ENCODE measurements at places on chromosomes 12 and 14.

- DNase-seq, result no peak
These were observed 9.7 kb upstream of the BHLHE41 start for GRCh38 chr12:26134540-26134939.

DNA sequence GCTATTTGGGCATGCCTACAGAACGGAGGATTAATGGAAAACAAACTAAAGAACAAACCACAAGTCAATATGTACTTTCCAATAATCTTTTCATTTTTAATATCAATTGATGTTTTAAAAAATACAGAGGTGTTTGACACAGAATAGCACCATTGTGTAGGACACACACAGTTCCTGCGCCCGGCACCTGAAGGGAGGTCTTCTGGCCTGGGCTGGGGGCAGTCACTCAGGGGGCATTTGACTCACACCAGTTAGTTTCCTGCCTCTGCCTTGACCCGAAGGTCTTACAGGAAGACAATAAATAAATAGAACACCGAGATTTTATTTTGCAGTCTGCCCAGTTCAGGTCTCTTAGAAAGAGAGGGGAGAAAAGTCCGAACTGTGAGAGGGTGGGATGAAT is 9.5 kb downstream of the TMEM106C start:
- no peak for DNase-seq

DNA sequence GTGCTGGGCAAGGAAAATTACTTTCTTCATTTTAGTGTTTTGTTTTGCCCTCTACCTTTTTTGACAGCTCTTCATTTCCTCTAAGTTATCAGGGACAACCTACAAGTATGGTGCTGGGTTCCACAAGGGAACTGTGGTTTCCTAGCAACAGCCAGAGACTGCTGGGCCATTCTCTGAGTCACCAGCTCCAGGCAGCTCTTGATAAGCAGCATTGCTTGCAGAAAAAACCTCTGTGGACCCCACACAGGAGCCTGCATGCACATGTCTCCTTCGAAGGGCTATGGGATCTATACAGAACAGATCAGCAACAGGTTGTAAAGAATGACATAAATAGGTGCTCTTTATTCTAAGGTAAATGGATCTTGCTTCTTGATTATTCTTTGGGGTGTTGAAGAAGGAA is 81.0 kb upstream of the CCDC196 start:
- peak; percentile 55 for DNase-seq

- peak; percentile 89 for DNase-seq
These were observed at the start of gene ERBB3 for GRCh38 chr12:56079723-56080555. Gene ERBB3 (plus strand): TSS chr12:56080165. CDS start chr12:56080301, 136 bp downstream.

GRCh38 chr12:18629916-18630315 is 107.9 kb downstream of the PLCZ1 start:
- DNase-seq, result no peak

- no peak for DNase-seq
These were observed 14.4 kb upstream of the NTF3 start for GRCh38 chr12:5417500-5417899.

- no peak for DNase-seq
These were observed 214.1 kb upstream of the FLRT2 start for GRCh38 chr14:85315733-85316290.

- DNase-seq, result peak; percentile 68
These were observed 10.0 kb upstream of the KRT86 start for GRCh38 chr12:52264435-52264825.

GRCh38 chr12:23944067-23944466 is 5.4 kb downstream of the SOX5 start:
- DNase-seq, result peak; percentile 44

- peak; percentile 81 for DNase-seq
These were observed 43.6 kb upstream of the DDX11 start for GRCh38 chr12:31029916-31030562.

GRCh38 chr14:57362361-57362760 is 28.0 kb upstream of the NAA30 start:
- DNase-seq, result no peak

DNA sequence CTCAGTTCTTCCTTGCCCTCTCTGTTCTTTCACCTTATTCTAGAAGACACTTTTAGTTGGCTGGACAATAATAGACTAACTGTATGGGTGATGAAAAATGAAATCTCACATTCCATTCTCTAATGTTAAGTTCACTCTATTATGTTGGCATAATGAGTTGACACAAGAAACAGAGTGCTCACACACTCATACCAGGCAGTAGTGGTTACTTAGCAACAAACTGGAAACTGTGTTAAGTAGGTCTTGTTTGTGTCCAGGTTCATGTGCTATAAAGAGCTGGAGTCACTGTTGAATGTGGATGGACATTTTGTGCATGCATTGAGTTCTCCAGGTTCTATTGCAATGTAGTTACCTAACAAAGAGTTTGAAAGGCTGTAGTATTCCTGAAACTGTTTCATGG is 16.9 kb upstream of the PPP4R4 start:
- no peak for DNase-seq

- DNase-seq, result no peak
These were observed 11.5 kb downstream of the SPTSSA start for GRCh38 chr14:34450542-34450915.

- no peak for DNase-seq
These were observed 649.0 kb upstream of the TBX3 start for GRCh38 chr12:115332945-115333344.

GRCh38 chr12:6752921-6753771 is at the start of gene MLF2:
Gene MLF2 (minus strand): TSS chr12:6753141. CDS start chr12:6752334, 807 bp downstream.
- DNase-seq, result peak; percentile 99

GRCh38 chr14:70029296-70030132 is 150.3 kb downstream of the SMOC1 start:
- no peak for DNase-seq

GRCh38 chr14:103581954-103582703 is 19.4 kb downstream of the COA8 start:
- no peak for DNase-seq

DNA sequence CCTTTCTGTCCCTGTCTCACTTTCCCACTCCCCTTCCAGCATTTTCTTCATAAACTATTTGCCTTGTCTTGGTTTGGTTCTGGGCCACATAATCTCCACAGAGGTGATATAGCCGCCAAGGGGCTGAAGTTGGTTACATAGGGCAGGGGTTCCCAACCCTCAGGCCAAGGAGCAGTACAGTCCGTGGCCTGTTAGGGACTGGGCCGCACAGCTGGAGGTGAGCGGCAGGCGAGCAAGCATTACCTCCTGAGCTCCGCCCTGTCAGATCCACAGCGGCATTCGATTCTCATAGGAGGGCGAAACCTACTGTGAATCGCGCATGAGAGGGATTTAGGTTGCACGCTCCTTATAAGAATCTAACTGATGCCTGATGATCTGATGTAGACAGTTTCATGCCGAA is 80.6 kb upstream of the HIF1A start:
- no peak for DNase-seq

GRCh38 chr12:11765817-11766794 is 116.6 kb downstream of the ETV6 start:
- peak; percentile 68 for DNase-seq

DNA sequence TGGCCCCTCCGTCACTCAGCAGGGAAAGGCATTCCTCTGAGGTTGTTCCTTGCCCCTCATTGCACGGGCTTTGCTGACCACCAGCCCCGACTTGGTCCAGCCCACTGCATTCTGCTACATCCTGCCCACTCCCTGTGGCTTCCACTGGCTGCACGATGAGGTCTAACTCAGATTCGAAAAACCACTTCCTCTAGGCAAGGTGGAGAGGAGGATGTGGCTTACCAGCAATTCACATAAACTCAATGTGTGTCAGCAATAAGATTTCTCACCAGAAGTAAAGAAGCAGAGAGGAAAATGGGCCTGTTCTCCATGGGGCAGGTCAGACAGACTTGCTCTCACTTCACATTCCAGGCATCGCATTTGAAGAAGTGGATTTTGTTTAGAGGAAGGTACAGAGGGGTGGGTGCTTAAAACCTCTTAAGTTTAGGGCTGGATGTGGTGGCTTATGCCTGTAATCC is 14.7 kb downstream of the GPR68 start:
- DNase-seq, result no peak

GRCh38 chr14:55354500-55354899 is 57.1 kb downstream of the ATG14 start:
- DNase-seq, result peak; percentile 79

GRCh38 chr12:88781909-88782308 is 201.6 kb upstream of the KITLG start:
- DNase-seq, result no peak

- no peak for DNase-seq
These were observed 87.4 kb upstream of the PTPRR start for GRCh38 chr12:71007781-71008404.

DNA sequence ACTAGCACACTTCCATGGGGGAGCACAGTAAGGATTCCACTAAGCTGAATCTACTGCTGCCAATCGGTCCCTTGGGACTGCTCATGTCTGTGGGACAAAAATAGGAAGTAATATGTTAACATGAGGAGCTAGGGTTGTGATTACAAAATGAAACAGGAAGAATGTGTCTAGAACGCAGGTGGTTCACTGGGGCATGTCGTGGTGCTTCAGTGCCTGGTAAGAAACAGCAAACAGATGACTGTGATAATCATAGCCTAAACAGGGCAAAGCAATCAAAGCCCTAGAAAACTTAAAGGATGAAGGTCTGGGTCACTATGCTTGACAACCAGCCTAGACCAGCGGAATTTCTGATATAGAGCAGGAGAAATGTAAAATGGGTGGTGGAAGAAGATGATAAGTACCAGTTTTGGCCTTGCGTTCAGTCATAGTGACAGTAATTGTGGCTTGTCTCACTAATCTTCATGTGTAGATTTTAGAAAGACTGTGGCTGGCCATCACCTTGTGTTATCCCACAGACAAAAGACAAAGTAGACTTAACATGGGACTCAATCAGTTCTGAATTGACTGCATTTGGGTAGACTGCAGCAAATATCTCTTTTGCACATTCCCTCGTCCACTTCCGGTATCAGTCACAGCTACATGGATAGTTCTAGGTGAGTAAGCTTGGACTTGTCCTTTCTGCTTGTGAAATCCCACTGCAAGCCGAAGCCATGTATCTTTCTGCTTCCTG is 51.4 kb downstream of the WASHC3 start:
- DNase-seq, result peak; percentile 29

GRCh38 chr12:64627771-64628170 is 17.5 kb downstream of the RASSF3 start:
- no peak for DNase-seq

DNA sequence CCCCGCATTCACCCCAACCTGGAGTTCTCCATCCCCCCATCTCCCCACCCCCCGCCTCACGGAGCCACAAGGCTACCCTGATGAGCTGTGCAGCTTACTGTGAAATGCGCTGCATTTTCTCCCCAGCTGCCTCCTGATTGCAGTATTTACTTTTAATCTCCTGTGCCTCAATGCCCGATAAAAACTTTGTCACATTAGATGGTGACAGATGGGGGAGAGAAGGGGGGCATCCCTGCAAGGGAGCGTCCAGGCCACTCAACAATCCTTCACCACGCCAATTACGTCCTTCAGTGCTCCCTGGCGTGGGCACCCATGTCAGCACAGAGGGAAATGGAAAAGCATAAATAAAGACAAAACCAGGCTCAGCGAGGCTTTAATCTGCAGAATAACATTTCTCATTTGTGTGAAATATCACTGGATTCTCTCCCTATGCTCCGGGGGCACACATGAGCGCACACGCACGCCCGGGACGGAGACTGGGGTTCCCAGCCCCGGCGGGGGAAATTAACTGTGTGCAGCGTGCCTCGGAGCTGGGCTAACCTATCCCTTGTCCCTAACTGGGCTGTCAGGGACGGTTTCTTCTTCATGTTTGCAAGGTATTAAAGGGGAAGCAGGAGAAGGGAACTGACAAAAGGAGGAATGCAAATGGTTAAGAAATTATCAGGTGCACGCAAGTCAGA is 186.7 kb upstream of the VASH1 start:
- DNase-seq, result no peak

DNA sequence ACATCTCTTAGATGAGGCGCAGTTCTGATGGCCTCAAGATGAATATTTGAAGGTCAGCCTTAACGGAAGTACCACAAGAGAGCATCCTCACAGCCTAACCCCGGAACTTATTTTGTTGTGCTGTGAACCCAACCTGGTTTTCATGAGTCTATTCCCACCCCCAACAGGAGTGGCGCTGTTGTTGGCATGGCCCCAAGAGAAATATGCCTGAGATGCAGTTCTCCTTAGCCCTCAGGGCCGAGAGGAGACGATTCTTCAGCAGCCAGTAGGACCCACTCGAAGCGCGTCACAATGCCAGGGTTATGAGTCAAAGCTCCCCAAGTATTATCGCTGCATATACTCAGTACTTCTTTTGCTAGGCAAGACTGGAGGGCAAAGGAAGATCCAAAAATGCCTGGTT is 24.5 kb upstream of the BCL11B start:
- no peak for DNase-seq

- DNase-seq, result peak; percentile 60
These were observed 14.5 kb upstream of the CCT2 start for GRCh38 chr12:69570545-69571399.

All from Ammon's horn (tissue), 1 donor.